ENCODE measurements at places on chromosomes 2 and 18.

GRCh38 chr2:31404302-31404701 is 10.2 kb downstream of the XDH start:
- DNase-seq: no peak

DNA sequence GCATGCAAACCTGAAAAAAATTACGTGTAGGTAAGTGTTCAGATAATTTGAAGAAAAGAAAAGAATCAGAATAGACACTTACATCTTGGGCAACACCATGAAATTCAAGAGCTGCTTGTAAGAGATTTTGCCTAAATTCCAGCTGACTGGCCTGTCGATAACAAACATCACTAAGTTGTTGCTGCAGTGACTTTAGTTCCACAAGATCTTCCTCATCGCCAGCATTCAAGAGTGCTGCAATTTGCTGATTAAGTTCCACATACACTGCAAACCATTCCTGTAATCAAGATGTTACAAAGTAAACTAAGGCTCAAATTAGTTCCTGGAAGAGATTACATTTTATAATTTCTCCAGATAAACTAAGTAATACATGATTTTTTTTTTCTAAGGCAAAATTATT is 74.3 kb upstream of the CCDC141 start:
- DNase-seq: no peak

DNA sequence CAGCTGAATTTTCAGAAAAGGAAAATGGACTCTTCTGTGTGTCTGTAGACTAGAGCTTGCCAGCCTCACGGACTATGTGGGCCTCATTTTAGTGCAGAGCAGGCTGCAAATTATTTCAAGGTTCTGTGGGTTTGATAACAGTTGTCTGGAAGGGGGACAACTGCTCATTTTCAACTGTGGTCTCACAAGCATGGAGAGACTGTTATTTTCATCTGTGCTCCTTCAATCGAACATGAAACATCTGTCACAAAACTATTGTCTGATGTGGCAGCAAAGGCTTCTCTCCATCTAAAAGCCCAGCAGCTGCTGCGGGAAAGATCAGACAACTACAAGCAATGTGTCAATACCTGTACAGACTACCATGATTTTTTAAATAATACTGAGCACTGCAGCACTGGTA is 211.8 kb downstream of the LRRTM4 start:
- DNase-seq: no peak

DNA sequence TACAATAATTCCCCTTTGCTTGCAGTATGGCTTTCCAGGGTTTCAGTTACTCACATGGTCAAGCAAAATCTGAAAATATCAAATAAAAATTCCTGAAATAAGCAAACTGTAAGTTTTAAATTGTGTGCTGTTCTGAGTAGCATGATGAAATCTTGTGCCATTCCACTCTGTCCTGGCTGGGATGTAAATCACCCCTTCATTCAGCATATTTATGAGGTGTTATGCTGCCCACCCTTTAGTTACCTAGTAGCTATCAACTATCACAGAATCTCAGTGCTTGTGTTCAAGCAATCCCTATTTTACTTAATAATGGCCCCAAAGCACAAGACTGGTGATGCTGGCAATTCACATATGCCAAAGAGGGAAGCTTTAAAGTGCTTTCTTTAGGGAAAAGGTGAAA is 867.7 kb upstream of the NRXN1 start:
- no peak for DNase-seq

GRCh38 chr18:63405986-63406385 is 16.3 kb downstream of the VPS4B start:
- no peak for DNase-seq

DNA sequence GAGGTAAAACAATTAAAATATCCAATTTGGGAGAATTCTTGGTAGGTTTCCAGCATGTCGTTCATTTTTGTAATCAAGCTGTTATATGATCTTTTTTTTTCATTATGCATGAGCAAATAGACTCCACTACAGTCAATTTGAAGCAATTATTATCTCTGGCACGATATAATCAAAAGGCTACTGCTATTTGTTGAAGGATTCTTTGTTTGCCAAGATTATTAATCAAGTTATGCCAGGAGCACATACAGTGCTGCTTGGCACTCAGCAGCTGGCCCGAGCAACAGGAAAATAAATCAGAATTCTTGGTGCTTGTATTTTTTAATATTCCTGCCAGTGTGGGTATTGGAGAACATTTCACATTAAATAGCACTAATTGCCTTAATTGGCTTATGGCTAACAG is 279.5 kb downstream of the RND3 start:
- DNase-seq: no peak

- no peak for DNase-seq
Observed at GRCh38 chr2:58871469-58872142, 630.5 kb upstream of the FANCL start.

DNA sequence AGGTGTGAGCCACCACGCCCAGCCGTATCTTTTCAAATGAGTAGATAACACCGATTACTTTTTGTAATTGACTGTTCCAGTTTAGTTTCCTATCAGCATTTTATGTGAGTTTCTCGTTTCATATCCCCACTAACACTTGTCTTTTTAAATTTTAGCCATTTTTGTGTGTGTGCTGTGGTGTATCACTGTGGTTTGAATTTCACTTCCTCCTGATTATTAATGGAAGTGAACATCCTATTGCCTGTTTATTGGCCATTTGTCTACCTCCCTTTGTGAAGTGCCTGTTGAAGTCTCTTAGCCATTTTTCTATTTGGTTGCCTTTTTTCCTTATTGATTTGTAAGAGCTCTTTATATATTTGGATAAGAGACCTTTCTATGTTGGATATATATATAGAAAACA is 91.7 kb upstream of the STON1 start:
- no peak for DNase-seq

DNA sequence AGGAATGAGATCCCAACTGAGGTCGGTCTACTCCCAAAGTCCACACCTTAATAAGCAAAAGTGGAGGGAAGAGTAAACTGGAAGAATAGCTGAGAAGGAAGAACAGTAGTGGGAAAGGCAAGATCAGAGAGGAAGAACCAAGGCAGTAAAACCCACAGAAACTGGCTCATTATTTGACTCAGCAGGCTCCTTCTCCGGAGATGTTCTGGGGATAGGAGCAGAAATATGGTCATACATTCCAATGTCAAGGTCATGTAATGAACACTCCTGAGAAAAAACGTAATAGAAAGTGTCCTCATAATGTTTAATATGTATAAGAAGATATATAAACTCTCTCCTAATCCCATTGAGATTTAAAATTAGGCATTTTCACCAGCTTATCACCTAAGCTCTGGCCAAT is 39.5 kb downstream of the STK39 start:
- no peak for DNase-seq

- DNase-seq: peak; percentile 81
Observed at GRCh38 chr2:217785544-217786045, 217.2 kb downstream of the TNS1 start.

DNA sequence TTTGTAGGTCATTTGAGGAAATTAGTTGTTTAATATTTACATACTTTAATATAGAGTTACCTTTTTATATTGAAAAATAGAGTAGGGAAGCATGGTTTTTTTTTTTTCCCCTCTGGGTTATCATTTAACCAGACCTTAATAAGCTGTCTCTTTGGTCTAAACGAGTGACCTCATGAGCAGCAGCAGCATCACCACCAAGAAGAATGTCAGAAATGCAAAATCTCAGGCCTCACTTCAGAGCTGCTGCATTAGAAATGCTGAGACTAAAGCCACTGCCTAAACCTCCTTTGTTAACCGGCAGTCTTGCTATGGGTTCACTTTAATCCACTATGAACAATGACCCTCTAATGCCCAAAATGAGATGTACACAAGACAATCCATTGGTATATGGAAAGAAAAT is 733.7 kb upstream of the FAM98A start:
- DNase-seq: no peak

DNA sequence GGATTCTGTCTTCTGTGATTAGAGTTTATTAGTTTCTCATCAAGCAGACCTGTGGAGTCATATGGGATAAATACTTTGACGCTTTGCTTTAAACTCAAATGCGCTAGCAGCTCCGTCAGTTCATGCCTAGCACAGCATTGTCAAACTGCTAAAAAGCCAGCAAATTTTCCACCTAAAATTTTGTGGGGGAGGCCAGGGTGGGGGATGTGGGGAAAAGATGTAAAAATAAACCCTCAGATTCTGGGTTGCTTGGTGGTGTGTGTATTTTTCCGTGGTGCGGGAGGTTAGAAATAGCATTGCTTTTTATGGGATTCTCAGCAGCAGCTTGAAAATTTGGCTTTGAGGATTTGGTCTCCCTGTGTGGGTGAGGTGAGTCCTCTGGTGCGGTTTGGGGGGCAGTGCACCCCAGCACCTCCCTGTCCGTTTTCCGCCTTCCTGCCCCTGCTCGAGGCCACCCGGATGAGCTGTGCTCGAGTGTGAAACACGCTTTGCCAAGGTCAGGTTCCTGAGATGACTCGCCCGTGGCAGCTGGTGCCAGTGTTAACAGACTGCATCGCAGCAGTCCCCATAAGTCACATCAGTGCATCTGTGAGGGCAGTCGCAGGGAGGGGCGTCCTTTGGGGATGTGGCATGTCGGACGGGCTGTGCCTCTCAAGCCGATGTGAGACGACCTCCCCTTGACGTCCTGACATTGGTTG is 65.9 kb downstream of the LDLRAD4 start:
- peak; percentile 39 for DNase-seq

DNA sequence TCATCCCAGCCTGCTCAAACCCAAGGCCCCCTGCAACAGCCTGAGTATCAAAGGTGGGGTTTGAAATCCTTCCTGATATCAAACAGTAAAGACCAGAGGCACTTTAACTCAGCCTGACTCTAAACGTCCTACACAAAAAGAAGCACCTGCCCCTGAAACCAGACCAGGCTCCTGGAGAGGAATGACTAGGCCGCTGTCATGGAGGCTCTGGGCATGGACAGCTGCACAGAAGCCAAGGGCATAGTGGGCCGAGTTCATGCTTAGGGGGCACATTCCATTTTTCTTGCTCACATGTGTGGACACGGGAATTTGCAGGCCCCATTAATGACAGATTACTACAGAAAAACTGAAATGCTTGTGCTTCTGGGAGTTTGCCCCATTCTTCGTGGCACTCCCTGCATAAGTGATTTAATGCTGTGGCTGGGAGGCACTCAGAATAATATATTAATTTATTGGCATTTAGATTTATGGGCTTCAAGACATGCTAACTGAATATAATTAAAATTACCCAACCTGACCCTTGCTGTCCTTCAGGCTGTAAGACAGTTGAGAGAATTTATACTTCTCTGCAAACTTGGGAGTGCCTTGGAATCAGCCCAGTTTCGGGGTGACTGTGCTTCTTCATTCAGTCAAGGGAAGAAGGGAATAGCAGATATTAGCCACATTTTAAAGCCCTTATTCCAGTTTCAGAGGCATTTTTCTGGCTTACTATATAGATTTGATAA is 105.5 kb downstream of the GYPC start:
- DNase-seq: no peak

DNA sequence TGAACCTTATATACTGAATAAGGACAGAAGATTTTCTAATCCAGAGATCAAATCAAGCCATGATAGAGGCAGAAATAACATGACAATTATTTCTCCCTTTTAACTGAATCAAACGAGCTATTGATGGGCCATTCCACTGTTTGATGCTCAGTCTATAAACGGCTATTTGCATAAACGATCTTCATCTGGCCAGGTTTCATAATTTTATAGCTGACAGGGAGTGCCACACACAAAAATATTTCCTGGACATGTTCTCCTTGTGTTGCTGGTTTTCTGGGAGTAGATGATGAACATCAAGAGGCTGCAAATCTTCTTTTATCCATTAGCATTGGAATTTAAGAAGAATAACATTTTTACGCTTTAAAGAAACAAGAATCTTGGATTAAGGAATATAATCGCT is 63.1 kb downstream of the ACVR1C start:
- DNase-seq: no peak

DNA sequence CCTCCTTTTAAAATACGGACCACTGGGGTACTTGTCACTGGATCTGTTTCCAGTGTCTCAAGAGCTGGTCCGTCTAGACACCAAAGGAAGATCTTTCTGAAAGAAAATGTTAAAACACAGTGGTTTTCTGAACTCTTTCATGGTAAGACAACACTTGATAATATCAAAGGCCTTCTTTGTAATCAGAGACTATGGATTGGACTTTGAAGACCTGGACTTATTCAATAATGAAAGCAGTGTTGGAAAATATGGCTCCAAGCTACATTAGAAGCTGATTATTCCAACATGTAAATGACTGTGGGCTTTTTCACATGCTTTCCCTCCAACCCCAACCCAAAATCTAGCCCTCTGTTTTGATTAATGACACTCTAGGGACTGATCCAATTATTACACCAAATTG is 329.4 kb upstream of the LYPD1 start:
- DNase-seq: no peak

GRCh38 chr2:160859096-160859495 is 301.1 kb upstream of the TANK start:
- DNase-seq: no peak

DNA sequence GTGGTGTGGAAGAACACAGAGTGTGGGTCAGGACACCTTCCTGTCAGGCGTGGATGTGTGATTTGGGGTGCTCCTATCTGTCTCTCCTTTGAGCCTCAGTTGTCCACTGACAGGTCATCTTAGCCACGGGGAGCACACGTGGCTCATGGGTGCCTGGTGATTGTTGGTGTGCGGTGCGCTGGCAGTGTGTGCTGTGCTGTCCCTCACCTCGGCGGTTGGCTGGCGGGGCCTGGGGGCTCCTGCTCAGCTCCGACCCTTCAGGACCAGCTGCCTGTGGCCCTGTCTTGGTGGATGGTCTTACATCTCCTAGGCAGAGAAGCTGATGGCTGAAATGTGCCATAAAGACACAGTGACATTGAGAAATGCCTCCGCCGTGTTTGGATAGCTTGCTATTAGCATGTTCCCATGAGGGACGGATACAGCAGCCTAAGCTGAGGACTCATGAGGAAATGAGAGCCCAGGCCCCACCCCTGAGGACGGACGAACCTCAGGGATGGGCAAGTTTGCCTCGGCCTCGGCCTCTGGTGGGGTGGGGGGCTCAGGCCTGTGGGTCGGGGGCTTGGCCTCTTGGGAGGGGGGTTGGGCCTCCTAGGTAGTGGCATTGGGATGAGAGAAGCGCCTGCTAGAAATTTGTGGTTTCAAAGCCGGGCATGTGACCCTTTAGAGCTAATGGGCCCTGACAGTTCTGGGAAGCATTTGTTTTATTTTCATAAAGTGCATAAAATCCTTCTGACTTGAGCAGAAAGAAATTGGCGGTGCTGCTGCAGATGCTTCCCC is 20.3 kb upstream of the ASB1 start:
- DNase-seq: no peak

GRCh38 chr18:6842081-6842480 is 112.6 kb downstream of the ARHGAP28 start:
- no peak for DNase-seq

DNA sequence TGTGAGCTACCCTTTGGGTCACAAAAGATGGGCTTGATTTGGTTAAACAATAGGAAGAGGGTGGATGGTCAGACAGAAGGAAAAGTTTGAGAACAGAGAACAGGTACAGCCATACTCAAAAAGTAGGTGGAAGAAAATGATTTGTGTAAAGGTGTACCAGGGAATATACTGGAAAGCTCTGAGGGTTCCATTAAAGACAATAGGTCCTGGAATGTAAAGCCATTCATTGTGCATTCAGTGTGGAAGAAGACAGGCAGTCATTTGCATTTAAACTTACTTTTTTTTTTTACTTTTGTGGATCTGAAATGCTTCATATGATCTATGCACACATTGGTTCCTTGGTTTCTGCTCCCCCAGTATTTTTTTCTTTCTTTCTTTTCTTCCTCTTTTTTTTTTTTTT is 581.4 kb upstream of the PIK3C3 start:
- no peak for DNase-seq

Measured in activated CD4-positive, CD25-positive, alpha-beta regulatory T cell treated with anti-CD3 and anti-CD28 coated beads, Interleukin-2, amount 50 U/mL, for 72 hours (primary cell).